ENCODE measurements at places on chromosomes 11 and 22. TPM values are rescaled to one million over a fixed set of nuclear protein-coding genes. Genes with fewer than 3 reads are reported as not detected.

DNA sequence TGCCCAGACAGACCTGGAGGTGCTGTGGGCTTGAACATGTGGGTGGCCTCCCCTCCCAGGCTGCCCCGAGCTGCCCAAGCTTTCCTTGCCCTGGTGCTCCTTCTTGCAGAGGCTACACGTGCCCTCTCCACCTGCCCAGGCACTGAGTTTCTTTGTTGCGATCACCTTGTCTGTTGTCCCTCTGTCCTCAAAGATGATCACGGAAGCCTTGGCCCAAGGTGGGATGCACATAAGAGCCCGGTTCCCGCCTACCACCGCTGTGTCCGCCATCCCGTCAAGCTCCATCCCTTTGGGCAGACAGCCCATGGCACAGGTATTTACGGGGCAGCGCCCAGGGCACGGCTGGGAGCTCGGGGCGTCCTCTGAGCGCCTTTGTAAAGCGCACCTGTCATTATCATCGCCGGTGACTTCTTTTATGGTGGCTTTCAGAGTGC lies 67.5 kb downstream of the MED15 start:
- DNase-seq = no peak

The SCGB1C1 gene
- polyA plus RNA-seq = 1.1 TPM

The BBOX1 gene
- 58.8 TPM for polyA plus RNA-seq

The ARL14EP gene
- polyA plus RNA-seq = 58.2 TPM

The ANKK1 gene
- polyA plus RNA-seq = 0.60 TPM

The ART5 gene
- 4.1 TPM for polyA plus RNA-seq
